ENCODE measurements at places on chromosomes 11 and 22.
A peak's percentile ranks its signal among the peaks of the same experiment; 100 is the strongest.

- DNase-seq = no peak
Observed at GRCh38 chr11:2860636-2861035, 24.9 kb downstream of the CDKN1C start.

GRCh38 chr22:19852177-19852781 lies 2.4 kb downstream of the GNB1L start:
- no peak for DNase-seq

GRCh38 chr11:3929649-3930048 lies 74.2 kb downstream of the STIM1 start:
- no peak for DNase-seq

DNA sequence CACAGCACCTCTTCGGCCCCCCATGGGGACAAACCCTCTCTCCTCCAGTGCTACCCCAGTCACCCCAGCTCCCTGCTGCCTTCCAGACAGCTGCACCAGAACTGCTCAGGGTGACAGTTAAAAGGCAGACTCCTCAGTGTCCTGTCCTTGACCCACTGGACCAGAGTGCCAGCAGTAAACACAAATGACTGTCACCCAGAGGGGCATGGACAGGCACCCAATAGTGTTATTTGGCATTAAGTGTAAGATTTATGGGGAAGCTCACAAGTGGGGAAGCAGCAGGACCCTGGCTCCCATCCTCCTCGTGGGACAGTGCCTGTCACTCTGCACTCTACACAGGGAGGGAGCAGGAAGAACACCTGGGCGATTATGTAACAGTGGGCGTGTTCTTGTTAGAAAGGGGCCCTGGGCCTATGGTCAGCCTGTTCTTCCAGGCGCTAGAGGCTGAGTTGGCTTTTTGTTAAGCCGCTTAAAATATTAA lies 5.0 kb downstream of the RPS19BP1 start:
- DNase-seq = no peak

- DNase-seq = no peak
Observed at GRCh38 chr22:37090920-37091695, 18.4 kb downstream of the TMPRSS6 start.

DNA sequence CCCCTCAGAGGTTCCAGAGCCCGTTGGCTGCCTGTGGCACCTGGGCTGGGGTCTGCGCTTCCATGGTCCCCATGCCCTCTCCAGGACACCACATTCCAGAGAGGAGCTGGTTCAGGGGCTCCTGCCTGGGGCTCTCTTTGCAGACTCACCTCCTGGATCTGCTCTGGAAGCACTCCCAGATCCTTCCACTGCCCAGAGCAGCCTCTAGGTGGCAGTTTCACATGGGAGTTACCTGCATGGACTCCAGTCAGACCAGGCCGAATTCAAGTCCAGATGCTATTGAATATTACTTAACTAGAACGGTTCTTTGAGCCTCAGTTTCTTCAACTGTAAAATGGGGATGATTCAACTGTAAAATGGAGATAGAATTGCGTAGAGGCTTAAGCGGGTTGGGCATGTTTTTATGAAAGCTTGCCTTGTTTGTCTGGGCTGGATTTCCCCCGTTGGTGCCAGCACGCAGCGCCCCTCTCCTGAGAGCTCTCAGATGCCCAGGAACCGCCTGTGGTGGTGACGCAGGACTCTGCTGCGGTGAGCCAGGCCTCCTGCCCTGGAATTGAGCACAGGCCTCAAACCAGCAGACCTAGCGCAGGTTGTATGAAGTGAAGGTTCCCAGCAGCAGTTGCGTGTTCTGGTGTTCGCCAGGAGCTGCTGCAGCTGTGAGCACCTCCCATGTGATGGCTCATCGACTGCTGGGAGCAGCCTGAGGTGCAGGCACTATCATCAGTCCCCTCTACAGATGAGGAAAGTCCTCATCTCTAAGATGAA lies 44.2 kb downstream of the LMO1 start:
- DNase-seq = no peak

- no peak for DNase-seq
Observed at GRCh38 chr11:111347723-111348115, 31.4 kb downstream of the POU2AF1 start.

DNA sequence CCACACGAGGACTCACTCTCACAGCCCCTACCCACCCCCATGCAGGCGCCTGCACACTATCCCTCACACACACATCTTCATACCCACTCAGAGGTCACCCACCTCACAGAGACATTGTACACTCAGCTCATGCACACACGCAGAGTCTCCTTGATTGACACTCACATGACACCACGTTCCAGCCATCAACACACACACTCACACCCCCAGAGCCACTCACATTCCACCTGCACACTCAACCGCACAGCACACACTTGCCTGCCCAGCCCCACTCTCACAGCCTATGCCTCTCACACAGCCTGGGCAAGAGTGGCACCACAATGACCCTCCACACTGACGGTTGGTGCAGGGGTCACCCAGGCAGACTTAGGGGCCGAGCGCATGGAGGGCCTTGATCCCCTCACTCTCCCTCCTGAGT lies 2.2 kb downstream of the SPI1 start:
- no peak for DNase-seq

DNA sequence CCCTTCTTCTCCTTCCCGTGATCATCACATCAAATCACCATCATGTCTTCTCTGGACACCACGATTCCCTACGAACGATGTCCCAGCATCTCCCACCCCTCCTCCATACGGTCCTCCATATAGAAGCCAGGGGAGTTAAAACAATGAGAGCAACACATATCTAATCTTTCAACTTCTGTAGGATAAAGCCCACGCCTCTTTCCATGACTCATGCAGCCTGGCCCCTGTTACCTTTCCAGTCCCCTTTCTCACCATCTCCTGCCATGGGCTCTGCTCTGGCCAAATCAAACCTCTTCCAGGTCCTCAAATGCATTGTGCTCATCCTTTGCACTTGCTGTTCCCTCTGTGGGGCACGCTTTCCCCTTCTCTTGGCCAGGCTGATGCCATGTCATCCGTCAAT lies 23.6 kb downstream of the RPS6KA4 start:
- no peak for DNase-seq

- DNase-seq = no peak
Observed at GRCh38 chr11:130359419-130359818, 44.7 kb upstream of the ZBTB44 start.

DNA sequence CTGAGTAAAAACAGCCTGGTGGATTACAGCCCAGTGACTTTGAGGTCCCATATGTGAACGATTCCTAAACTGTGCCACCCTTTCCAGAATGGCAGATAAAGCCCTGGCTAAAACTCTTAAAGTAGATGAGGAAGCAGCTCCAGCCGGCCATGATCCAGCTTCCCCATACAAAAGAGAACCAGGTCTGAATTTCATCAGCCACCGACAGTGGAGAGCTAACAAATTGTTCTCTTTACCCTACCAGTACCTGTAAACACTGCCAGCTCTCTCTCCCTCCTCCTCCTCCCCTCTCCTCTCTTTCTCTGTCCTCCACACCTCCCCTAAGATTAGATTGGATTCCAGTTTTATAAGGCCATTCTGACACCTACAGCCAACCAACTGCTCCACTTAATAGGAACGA lies 176.9 kb downstream of the DSCAML1 start:
- no peak for DNase-seq

DNA sequence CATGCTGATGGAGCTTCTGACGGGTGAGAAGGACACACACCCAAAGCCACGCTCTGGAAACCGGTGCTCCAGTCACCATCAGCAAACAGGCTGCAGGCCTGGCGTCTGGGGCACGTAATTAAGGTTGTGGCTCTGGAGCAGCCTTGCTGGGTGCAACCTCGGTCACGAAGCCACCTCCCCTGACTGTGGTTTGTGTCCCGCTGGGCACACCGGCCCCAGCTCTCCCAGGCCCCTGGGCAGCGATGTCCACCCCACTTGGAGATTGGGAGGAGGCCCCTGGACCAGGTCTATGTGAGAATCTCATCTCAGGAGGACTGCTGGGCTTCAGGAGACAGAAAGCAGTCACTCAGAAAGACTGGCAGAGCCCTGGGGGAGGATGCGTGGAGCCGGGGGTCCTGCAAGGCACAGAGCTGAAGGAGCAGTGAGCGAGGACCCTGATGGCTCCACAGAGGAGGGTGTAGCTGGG lies 631.6 kb downstream of the BRD1 start:
- no peak for DNase-seq

- DNase-seq = no peak
Observed at GRCh38 chr22:39489094-39490068, 12.7 kb upstream of the MIEF1 start.

DNA sequence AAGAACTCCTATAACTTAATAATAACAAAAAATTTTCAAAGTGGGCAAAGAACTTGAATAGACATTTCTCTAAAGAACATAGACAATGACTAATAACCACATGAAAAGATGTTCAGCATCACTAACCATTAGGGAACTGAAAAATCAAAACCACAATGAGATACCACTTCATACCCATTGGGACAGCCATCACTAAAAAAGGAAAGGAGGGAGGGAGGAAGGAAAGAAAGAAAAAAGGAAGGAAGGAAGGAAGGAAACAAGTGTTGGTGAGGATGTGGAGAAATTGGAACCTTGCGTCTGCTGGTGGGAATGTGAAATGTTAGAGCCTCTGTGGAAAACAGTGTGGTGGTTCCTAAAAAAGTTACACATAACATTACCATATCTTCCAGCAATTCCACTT lies 55.8 kb downstream of the MS4A13 start:
- DNase-seq = no peak

- peak; percentile 36 for DNase-seq
Observed at GRCh38 chr11:44110231-44110679, 14.8 kb downstream of the EXT2 start.

DNA sequence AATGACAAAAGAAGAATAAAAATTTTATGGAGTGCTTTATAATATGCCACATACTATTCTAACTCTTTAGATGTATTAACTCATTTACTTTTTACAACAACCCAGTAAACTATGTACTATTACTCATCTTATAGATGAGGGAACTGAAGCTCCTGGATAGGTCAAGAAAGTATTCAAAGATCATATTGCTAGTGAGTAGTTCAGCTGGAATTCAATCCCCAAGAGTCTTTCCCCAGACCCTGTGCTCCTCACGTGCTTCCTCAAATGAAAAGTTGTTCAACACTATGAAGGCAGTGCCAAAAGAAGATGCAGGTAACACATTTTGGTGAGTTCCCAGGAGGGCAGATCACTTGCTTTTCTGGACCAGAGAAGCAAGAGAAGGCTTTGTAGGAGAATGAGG lies 46.8 kb downstream of the BTG4 start:
- DNase-seq = no peak

DNA sequence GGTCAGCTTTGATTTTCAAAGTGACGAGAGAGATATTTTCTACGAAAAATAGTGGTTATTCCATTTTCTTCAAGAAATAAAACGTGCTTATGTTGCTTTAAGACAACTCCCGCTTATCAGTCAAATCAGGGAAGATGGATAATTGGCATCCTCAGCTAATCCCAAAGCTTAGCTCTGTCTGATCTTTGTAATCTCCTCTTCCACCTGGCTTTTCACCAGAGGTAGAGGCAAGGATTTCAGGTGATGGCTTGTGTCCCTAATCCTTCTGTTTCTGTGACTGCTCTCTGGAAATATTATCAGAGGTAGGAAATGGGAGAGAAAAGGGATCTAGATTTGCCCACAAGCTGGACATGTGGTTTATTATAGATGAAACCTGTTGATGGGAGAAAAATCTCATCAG lies 78.9 kb downstream of the DBX1 start:
- DNase-seq = no peak

- no peak for DNase-seq
Observed at GRCh38 chr11:882596-882995, 28.0 kb downstream of the CHID1 start.

DNA sequence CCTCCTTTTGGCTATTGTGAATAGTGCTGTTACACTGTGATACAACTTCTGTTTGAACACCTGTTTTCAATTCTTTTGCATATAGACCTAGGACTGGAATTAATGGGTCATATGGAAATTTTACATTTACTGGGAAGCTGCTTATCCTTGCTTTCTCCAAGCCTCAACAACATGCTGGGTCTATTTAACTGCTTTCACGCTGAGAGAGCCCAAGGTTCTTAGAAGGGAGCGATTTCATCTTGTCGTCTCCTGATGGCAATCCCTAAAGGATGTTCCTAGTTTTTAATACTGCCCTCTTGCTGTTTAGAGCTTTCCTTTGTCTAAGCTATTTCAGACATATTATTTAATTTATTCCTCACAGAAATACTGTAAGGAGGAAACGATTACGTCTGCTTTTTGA lies 15.5 kb downstream of the IRAG1 start:
- no peak for DNase-seq

DNA sequence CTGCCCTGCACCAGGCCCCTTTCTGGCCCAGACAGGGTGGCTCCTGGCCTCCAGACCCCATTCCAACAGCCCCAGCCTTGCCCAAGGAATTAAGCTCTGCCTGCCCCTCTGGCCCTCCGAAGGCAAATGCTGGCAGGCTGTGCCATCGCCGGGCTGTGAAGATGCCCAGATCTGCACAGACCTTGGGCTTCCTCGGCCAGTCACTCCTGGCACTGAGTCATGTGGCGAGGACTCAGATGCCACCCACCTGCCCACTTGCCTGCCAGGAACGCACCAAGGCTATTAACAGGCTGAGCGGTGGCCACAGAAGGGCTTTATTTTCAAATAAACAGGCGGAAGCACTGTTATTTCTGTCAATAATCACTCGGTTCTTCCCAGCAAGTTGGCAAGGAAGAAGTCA lies 50.3 kb upstream of the TTLL12 start:
- DNase-seq = no peak

GRCh38 chr11:116452461-116452860 lies 320.3 kb downstream of the BUD13 start:
- no peak for DNase-seq

DNA sequence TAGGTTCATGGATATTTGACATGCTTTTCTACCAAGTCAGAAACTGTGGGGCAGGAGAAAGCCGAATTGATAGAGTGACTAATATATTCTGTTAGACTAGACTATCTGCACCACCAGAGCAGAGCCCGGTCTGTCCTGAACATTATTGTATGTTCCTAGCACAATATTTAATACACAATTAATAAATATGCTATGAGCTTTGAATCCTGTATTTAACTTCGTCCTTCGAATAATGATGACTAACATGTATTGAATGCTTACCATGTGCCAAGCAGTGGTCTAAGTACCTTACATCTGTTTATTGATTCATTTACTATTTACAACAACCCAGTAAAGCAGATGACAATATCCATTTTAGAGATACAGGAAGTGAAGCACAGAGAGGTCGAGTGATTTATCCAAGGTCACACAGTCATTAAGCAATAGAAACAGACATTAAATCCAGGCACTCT lies 44.8 kb upstream of the ANO3 start:
- DNase-seq = no peak

Measured in effector CD8-positive, alpha-beta T cell (primary cell).